ENCODE measurements at places on chromosomes 6 and 20. TPM values are rescaled to one million over a fixed set of nuclear protein-coding genes. Genes with fewer than 3 reads are reported as not detected.

Gene CEP57L1
- 18.7 TPM for total RNA-seq

Gene SCGN
- total RNA-seq, result 0.26 TPM

Gene BPIFB2
- not detected for total RNA-seq

Gene HDDC2
- 198 TPM for total RNA-seq

Gene ERVFRD-1
- 0.63 TPM for total RNA-seq

GRCh38 chr6:33661106-33661838 is 40.1 kb downstream of the ITPR3 start:
- DNase-seq, result no peak

GRCh38 chr20:50948132-50948785 is 10.1 kb downstream of the DPM1 start:
- no peak for DNase-seq

GRCh38 chr6:109420751-109421150 is 19.7 kb downstream of the PPIL6 start:
- no peak for DNase-seq

- no peak for DNase-seq
Measured at GRCh38 chr6:143556529-143556928, 45.0 kb upstream of the FUCA2 start.

DNA sequence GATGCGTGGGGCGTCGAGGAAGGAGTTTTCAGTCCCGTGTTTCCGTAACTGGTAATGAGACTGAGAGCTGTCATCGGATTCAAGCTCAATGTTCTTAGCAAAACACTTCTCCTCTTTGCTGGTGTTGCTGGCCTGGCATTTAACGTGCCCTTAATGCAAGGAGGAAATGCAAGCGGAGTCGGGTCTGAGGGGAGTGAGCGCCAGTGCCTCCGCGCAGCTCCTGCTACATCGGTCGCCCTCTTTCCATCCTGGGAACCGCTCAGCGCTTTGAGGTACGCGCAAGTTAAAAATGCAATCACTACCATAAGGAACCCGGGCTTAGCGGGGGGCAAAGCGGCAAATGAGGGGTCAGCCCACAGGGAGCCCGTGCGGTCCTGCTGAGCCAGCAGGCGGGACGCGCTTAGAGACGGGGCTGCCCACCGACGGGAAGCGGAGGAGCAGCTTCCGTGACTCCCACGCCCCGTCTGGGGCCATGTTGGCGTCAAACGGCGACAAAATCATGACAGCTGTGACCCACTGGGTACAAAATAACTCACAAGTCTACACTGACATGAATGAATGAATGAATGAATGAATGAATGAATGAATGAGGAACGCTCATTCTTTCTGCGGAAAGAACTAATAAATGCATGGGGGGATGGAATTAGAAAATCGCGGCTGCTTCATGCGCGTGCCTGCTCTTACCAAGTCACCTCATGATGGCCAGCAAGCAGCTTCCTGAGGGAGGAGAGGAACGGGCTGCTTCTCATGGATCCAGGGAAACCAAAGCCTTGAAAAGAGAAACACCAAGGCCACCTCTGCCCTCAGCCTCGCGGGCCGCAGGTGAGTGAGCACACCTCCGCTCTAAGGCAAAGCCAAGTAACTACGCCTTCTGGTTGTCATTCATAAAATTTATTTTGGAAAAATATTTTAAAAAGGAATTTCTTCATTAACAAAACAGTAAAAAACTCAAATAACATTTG is 9.3 kb downstream of the DLL1 start:
- DNase-seq, result no peak

DNA sequence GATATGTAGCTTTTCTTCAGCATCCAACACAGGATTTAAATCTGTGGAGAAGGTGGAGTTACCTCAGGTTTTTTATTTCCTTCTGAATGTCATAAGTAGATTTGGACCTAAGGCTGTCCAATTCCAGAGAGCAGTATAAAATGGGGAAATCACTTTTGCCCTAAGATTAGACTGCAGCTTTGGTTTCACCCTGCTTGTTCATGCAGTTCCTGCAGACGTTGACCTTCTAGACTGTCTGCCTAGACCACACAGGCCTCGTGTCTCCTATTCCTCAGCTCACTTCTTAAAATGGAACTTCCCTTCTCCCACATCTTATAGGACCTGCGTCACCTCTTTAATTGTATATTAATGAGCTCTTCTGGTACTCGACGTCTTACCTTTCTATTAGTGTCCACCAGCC is 26.0 kb upstream of the C6orf62 start:
- DNase-seq, result no peak

DNA sequence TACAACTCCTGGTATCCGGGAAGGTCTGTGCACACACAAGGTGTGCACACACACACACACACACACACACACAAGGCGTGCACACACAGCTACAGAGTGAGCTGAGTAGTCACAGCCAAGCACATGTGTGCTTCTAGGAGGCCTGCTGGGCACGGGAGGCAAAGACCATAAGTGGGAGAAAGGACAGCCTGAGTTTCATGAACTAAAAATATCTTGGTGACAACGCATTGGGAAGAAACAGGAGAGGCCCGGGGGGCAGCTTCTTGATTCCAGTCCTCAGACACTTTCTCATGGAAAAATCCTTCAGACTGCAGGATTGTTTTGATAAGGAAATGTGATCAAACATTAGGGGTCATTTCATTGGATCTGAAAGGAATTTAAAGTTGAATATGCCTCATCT is 2.6 kb downstream of the TRAF3IP2 start:
- DNase-seq, result peak; percentile 32

DNA sequence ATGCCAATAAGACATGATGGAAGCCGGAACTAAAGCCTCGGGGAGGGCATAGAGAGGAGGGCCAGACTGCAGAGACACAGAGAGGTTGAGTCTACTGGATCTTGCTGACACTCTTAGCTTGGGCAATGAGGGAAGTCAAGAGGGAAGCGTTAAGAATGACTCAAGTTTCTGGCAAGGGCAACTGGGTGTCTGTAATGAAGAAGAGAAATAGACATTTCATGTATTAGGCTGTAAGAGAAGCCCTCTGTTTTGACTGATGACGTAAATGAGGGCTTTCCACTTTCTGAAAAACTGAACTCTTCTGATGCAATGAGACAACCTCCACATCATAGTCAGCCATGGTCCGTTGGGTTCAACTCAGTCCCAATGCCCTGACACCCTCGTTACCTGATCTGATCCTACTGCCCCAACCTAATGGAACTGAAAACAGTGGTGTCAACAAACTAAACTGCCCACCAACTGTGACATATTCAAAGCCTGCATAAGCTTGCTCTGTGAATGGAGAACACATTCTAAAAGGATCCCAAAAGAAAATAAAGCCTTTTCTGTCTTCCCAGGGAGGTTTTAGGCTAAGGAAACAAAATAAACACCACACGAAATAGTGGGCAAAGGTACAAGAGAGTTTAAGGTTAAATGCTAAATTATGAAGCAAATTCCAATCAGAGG is 45.8 kb upstream of the PNRC1 start:
- DNase-seq, result peak; percentile 73
